ENCODE measurements at places on chromosomes 3 and 15.

- no peak for DNase-seq
Measured at GRCh38 chr3:112734171-112734570, 93.2 kb upstream of the CCDC80 start.

DNA sequence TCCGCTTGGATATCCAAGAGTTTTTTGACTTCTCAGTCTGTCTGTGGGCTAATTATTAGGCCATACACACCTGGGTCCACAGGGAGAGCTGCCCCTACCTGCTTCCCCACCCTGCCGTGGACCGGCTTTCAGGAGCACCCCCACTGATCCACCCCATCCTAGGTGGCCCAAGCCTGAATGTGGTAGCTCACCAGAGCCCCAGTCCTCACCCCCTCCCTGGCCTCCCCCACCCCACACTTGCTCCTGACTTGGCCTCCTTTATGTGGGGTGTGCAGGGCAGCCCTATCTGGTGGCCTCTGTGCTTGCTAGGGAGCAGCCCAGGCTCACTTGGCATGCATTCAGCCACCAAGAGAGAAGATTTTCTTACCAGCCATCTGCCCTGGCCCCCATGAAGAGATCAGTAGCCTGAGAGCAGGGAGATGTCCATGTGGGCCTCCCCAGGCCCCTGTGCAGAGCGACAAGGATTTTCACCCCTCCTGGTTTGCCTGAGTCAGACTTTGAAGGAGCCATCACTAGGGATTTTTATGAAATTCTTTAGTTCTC lies 11.2 kb downstream of the LRRK1 start:
- DNase-seq = no peak

GRCh38 chr15:101115786-101116680 lies 135.8 kb downstream of the CHSY1 start:
- DNase-seq = no peak

DNA sequence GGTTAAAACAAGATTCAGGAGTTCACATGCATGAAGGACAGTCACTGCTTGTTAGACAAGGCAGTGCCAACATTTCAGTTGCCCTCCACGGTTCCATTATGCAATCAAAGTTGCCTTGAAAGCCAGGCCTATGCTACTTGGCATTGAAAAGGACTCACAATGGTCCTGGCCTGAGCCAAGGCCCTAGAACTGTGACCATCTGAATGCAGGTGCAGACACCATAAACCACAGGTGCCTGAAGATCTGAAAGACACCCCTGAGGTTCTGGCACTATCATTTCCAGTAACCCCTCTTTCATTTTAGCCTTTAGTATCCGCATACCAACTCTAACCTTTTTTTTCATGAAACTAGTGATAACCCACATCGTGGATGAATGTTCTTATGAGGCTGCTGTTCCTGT lies 2.8 kb downstream of the GABRA5 start:
- DNase-seq = no peak

- DNase-seq = no peak
Measured at GRCh38 chr3:177978946-177979345, 557.3 kb upstream of the KCNMB2 start.

GRCh38 chr3:35784169-35784568 lies 144.8 kb downstream of the ARPP21 start:
- DNase-seq = no peak

GRCh38 chr15:80831192-80831591 lies 52.0 kb downstream of the CEMIP start:
- no peak for DNase-seq

- DNase-seq = no peak
Measured at GRCh38 chr3:166902374-166902773, 477.7 kb downstream of the ZBBX start.

DNA sequence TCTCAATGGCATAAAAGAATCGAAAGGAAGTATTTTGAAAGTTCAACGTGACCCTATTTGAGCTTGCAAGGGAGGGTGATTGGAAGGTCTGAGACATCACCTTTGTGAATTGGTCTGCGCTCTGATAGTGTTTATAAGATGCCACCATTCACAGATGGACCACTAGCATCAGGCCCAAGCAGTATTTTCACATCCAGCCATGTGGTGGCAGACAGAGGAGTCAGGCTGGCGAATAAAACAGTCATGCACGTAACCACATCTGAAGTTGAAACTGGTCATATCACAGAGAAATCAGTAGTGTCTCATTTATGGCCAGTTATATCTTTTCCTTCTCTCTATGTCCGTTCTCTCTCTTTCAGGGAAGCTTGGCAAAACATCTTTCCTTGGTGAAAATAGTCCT lies 170.1 kb upstream of the ONECUT1 start:
- no peak for DNase-seq

DNA sequence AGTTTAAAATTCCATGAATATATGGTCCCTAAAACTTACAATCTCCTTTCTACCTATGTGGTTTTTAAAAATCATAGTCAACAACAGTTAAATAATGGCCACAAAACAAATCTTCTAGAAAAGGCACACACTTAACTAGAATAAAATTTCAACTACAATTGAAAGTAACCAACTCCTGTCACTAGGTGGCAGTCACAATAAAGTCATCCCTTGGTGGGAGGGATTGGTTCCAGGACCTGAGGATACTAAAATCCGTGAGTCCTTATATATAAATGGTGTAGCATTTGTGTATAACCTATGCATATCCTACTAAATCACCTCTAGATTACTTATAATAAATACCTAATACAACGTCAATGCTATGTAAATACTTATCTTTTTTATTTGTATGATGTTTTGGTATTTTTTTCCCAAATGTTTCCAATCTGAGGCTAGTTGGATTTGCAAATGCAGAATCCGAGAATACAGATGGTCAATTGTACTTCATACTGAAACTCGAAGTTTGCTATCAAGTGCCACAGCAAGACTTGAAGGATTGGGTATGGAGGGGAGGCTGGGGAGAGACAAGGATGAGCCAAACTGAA lies 172.6 kb downstream of the FMN1 start:
- DNase-seq = peak; percentile 3

GRCh38 chr3:61780455-61781228 lies 219.3 kb downstream of the PTPRG start:
- DNase-seq = no peak

- no peak for DNase-seq
Measured at GRCh38 chr3:14539742-14540491, at the start of gene GRIP2. TSS of gene GRIP2 (minus strand) at chr3:14540342. CDS start at chr3:14540308, 34 bp downstream.

DNA sequence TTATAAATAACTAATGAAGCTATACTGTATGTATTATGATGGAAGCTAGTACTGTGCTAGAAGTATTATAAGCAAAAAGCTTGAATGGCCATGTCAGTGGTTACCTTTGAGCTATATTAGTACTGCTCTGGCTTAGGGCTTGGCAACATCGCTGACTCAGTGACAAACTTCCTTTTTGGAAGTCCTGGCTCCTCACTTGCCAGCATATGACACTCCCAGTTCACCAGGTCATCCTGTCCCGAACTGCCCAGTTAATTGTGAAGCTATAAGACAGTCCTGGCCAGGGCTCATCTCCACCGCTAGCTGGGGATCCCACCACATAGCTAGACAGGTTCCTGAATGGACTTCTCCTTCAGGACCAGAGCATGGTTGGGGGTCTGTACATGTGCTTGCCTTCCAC lies 31.9 kb downstream of the RAB8B start:
- no peak for DNase-seq

DNA sequence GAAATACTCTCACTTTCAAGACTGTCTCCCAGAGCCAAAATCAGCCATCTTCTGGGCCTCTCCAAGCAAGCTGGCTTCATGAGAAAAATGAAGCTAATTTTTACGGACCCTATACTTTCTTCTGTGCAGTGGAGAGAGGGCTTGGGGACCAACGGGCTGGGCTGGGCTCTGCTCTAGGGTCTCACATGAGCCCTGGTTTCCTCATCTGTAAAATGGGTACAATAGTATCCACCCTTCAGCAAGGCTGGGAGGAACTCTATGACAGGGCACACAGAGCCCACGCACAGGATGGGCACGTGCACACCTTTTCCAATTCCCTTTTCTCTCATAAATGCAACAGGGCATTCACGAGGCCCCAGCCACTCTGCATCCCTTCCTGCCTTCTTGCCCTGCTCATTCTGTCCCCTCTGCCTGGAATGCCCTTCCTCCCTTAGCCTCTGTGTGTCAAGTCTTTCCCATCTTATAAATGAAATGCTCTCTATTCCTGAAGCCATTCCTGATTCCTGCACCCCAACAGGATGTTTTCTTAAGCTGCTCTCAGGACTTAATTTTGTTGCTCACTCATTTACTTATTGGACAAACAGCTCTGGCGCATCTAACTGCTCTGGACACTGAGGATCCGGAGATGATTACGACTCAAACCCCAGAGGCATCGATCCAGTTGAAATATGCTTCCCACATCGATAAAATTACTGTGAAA lies 32.9 kb upstream of the SEC13 start:
- DNase-seq = no peak

GRCh38 chr3:179726075-179726699 lies 73.3 kb downstream of the USP13 start:
- no peak for DNase-seq

GRCh38 chr15:72536506-72536905 lies 62.4 kb downstream of the ARIH1 start:
- DNase-seq = no peak

DNA sequence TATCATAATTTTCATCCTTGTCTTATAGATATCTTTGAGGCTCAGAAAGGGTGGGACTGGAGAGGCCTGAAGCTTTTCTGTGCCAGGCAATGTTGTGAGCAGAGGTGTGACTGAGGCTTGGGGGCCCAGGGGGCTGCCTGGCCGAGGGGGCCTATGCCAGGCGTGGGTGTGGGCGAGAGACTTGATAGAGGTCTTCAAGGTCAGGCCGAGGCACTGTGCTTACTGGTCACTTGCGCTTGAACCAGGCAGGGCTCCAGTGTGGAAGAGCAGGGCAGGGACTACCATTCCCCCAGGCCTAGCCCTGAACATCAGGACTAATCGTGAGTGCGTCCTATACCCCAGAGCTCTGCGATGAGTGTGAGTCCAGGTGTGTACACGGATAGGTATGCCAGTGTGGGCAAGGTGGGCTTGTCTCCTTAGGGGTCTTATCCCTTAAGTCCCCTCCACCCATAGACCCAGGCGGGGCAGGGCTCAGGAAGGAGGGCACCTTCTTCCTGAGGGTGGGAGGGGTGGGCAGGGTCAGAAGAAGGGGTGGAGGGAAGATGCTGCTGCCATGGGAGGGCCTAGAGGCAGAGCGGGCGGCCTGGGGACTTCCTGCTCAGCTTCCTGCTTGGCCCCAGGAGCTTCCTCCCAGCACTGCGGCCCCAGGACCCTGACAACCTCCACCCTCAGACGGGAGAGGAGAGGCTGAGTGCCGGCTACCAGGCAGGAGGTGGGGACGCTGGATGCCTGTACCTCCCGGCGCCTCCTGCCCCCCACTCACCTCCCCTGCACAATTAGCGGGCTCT lies 84.7 kb downstream of the LINGO1 start:
- no peak for DNase-seq

- no peak for DNase-seq
Measured at GRCh38 chr15:68812597-68813431, 7.9 kb downstream of the ANP32A start.
